Dermis microvascular lymphatic vessel endothelial cell (primary cell): ENCODE measurements at places on chromosomes 16 and 17.

- DNase-seq, result no peak
Observed at GRCh38 chr17:20955427-20956323, 87.1 kb downstream of the USP22 start.

- DNase-seq, result no peak
Observed at GRCh38 chr16:1832838-1833454, 5.9 kb downstream of the FAHD1 start.

DNA sequence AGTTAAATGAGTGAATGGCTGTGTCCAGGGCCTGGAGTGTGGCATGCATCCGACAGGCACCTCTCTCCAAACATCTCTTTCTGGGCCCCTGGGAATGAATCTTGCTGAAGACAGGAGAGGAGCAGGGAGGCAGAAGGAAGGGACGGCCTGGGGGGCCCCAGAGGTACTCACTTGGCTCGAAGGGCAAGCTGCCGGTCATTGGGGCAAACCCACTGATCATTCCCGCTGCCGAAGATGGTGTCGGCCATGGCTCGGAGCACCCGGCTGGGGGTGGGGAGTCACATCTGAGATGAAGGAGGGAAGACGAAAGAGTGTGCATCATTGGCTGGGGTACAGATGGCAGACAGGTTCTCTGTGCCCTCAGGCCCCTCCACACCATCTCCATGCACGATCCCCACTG lies 25.3 kb downstream of the RPH3AL start:
- no peak for DNase-seq

DNA sequence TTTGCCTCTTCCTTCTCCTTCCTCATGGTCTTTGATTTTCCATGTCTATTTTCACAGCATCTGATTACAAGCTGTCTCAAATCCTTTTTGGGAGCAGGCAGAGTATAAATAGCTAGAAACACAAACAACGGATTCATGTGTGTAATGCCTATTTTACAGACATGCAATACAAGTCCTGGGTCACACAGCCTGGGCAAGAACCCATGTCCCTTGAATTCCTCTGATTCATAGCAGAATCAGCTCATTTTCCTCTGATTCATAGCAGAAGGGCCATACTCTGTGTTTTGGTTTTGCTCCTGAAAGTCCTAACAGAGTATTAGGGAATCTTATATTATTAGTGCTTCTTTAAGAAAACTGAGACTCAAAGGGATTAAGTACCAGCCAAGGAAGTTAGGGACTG lies 71.3 kb downstream of the IRX5 start:
- no peak for DNase-seq

DNA sequence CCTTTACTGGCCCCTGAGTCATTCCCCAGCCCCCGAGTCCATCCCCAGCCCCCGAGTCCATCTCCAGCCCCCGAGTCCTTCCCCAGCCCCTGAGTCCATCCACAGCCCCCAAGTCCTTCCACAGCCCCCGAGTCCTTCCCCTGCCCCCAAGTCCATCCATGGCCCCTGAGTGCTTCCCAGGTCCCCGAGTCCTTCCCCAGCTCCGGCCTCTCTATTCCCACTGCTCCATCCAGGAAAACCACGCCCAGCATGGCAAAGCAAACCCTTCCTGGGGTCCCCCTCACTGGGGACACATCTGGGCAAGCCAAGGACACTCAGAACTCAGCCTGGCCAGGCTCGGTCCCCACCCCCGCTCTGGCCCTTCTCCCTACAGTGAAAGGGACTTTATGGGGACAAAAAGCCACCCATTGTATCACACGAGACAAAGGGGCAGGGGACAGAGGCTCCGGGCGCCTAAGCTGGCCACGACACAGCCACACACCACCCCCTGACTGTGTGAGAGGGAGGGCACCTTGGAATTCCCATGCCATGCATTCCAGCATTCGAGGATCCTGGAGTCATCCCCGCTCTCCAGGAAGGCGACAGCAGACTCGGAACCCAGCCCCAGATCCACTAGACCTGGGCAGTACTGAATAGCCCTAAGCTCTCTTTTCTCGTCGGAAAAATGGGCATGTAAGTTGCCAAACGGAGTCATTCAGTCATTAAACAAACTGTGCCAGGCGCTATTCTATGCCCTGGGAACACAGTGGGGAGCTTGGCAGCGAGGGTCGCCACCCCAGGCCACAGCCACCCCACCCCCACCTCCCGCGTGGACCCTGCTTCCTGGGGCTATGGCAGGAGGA lies 14.0 kb downstream of the PLLP start:
- no peak for DNase-seq

DNA sequence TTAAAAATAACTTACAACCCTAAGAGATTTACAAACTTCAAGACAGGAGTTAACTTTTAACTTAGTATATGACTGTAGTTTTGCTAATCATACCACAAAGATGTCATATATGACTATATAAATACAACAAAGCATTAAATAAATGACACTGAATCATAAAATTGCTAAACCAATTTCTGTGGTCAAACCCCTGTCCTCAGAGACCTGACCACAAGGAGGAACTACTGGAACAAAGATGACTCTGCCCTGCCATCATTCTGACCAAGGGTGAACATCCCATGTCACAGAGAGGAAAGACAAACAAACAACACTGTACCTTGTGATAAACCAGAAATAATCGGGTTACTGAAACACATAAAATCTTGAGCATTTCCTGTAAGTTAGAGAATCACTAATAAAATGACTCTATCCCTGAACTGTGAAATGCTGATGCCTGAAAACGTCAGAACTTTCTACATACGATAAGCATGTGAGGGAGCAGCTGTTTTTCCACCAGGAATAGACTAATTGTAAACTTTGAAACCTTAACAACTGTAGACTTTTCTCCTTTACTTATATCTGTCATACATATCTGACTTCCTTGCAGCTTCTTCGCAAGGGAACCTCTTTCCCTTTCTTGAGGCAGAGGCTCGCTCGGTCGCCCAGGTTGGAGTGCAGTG lies 47.9 kb downstream of the WDR59 start:
- DNase-seq, result no peak

GRCh38 chr17:6639586-6640535 lies 650 bp downstream of the KIAA0753 start:
- no peak for DNase-seq

DNA sequence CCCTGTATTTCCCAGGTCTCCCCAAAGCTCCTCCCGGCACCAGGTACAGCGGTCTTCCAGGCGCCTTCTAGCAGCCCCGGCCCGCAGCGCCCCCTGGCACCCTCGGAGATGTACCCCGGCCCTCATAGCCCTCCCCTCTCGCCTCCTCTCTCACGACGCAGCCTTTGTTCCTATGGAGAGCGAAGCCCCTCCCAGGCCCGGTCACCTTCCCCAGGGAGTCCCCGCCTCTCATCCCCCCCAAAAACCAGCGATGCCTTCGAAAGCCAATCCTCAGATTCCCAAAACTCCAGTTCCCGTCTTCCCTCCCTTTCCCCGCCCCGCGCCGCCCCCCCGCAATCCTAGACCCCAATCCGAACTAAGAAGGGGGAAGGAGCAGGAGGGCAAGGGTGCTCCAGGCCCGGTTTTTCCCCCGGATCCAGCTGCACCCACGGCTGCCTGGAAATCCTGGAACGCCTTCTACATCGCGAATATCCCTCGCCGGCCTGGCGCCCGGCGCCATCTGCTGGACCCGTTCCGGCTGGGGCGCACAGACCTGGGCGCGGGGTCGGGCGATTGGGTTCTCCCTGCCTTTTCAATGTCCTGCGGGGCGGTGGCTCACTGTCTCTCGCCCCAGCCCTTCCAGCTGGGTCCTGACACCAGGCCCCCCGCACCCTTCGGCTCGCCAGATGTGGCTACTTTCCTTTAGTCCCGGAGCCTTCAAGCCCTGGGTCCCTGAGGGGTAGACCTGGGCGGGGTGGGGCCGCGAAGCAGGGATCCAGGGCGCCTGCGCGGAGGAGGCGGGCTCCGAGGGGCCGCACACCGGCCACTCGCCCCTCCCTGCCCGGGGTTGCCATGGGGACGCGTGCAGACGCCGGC lies at the start of gene DNAH2:
Gene DNAH2 (plus strand): TSS at position 844 of the 855 bp plus-strand sequence. CDS start 1,991 bp downstream, outside the sequence.
- DNase-seq, result peak; percentile 44

GRCh38 chr17:50935996-50936266 lies 69.8 kb upstream of the TOB1 start:
- no peak for DNase-seq

DNA sequence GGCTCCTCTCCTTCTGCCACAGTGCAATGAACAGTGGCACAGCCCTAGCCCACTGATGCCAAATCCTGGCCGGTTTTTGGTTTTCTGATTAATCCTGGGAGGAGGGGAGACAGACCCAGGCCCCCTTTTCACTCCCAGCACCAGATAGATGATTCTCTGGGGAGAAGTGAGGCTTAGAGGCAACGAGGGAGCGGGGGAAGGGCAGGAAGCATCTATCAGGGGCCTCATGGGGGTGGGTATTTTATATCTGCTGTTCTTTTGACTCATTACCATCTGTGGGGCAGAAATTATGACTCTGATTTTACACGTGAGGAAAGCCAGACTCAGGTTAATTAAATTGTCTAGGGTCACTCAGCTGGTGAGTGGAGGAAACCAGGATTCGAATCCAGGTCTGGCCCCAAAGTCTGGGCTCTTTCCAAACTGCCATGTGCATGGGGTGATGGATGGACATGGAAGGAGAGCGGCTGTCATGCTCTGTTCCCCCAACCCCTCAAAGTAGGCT lies 79.4 kb downstream of the MRM1 start:
- DNase-seq, result no peak

- DNase-seq, result no peak
Observed at GRCh38 chr16:64880994-64881393, 240.9 kb downstream of the CDH11 start.

DNA sequence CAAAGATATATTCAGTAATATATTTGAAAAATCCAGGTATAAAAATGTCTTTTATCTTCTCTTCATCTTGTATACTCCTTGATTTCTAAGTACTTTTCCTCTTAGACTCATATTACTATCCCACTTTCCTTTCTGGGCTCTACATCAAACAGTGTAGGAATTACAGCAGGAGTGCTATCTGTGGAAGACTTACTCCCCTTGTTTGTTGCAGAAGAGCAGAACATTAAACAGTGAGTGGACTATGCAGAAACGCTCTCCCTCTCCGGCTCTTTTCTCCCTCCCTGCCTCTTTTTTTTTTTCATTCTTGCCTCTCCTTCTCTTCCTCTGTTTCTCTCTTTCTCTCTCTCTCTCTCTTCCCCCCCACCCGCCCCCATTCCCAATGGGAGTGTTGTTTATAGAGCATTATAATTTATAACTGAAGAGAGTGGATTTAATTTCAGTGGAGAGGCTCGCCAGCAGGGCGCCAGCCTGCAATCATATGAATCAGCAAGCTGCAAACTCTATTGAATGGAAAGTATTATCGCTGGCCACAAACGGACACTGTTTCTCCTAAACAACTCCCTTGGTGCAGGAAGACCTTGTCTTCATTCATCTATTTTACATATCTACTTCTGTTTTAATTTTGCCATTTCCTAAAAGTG lies 242.3 kb upstream of the TBX2 start:
- DNase-seq, result no peak

DNA sequence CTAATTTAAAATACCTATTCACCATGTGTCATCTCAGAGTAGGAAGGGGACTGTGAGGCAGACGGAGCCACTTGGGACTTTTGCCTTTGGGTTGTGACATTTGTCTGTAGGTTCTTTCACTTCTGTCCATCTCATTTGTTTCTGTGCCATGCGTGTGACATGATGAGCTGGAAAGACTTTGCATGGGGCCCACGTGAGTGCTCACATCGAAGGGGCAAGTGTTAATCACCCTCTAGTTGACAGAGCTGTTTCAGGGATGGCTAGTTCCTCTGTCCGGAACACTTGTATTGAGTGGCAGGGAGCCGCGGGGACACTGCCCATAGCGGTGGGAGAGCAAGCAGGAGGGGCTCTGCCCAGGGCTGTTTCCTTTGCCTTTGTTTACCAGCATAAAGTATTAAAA lies 112.0 kb downstream of the RPTOR start:
- DNase-seq, result no peak

DNA sequence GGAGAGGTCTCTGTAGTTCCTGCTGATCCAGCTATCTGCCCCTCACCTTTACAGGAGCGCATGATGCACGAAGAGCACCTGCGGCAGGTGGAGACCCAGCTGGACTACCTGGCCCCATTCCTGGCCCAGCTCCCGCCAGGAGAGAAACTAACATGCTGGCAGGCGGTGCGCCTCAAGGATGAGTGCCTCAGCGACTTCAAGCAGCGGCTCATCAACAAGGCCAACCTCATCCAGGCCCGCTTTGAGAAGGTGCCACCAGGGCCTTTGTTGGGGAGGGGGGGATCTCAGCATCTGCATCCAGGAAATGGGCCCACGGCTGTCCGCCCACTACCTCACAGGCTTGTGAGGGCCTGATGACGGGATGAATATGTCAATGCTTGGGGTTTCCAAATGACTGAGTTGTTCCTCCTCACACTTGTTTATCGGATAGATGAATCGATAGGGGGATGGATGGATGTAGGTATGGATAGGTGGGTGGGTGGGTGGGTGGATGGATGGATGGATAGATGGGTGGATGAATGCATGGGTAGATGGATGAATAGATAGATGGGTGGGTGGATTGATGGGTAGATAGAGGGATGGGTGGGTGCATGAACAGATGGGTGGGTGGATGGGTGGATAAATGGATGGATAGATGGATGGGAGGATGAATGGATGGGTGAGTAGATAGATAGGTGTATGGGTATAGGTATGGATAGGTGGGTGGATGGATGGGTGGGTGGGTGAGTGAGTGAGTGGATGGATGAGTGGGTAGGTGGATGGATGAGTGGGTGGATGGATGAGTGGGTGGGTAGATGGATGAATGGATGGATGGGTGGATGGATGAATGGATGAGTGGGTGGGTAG lies 7.0 kb upstream of the KATNB1 start:
- no peak for DNase-seq

DNA sequence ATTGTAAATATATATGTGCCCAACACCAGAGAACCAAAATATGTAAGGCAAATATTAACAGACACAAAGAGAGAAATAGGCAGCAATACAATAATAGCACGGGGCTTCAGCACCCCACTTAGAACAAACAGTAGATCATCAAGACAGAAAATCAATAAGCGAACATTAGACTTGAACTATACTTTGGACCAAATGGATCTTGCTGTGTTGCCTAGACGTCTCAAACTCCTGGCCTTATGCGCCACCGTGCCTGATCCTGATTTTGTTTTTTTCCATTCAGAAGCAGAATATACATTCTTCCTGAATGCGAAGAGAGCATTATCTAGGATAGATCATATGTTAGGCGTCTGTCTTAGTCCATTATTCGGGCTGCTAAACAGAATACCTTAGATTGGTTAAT lies 41.9 kb upstream of the CDYL2 start:
- DNase-seq, result no peak

DNA sequence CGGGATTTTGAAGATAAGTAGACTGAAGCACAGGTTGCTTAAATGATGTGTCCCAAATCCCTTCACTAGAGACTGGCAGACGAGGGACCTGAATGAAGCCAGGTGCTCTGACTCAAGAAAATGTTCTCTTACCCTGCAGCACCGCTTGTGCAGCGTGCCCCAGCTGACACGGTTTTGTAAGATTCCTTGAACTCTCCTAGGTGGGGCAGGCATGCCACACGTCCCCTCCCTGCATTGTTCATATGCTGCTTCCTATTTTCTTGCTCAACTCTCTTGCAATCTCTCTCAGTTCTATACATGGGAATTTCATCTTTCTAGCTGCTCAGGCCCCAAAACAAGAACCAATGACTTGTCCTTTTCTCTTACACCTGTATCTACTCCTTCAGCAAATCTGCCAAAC lies 22.1 kb upstream of the HNF1B start:
- no peak for DNase-seq

GRCh38 chr16:53534206-53534605 lies 31.2 kb upstream of the AKTIP start:
- DNase-seq, result no peak

- no peak for DNase-seq
Observed at GRCh38 chr17:54899721-54900456, 763 bp upstream of the TOM1L1 start.
